ENCODE measurements at places on chromosomes 1 and 21.

DNA sequence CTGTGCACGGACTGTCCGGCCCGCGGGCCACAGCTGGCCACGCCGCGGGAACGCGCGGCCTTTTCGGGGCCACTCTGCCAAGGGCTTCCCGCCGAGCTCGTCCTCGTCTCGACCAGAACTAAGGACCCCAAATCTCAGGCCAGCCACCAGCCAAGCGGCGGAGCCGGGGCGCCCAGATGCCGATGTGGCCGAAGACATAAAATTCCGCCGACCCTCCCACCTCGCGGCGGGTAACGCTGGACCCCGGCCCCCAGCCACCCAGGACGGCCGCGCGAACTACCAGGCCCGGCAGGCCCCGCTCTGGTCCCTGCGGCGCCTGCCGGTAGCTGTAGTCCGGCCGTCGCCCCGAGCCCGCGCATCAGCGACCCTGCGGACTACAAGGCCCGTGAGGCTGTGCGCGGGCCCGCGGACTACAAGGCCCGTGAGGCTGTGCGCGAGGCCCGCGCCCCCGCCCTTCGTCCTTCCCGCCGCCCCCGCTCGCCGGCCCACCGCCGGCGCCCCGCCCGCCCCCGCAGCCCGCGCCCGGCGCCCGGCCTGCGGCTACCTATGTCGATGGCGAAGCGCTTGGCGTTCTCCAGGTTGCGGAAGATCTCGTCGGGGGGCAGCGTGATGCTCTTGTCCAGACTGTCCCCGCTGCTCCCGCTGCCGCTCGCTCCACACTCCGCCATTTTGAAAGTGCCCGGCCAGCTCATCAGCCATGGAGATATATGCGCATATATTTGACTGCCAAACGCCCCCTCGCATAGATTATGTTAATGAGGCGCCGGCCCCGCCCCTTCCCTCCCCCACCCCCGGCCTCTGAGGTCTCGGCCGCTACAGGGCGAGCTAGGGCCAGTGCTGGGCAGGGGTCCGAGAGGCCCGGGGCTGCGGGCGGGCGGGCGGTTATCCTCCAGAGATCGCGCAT is at the start of gene PANK4:
Gene PANK4 (minus strand): TSS at position 677 of the 904 bp plus-strand sequence. CDS start 9 bp downstream, at position 668.
- DNase-seq: peak; percentile 88

DNA sequence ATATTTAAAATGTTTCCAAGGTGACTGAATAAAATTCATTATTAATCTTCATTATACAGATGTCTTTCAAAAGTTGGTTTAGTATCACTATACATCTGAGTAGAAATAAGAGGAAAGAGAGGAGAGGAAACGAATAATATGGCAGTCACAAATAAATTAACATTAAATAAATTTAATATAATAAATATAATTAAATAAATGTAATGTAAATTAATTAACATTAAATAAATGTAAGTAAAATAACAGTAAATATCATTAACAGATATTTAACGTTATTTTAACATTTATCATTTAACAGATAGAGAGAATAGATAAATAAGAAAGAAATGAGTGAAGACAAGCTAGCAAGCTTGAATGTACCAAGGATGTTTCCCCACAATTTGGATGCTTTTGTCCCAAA is 592.7 kb downstream of the NEGR1 start:
- no peak for DNase-seq

DNA sequence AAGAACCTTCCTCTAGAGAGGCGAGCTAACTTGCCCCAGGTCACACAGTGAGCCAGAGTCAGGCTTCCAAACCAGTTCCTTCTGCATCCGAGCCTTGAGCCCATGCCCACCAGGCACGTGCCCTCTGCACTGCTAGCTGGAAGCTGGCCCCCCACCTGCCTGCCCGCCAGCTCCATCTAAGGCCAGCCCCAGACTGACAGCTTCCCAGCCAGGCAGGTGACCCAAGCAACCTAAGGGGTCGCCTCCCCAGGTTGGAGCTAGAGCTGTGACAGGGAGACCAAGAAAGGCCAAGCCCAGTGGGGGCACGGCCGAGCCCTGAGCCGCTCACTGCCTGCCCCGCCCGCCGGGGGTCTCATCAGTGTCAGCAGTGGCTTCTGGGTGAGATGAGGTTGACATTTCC is 19.9 kb upstream of the C1QA start:
- no peak for DNase-seq

GRCh38 chr1:236140705-236141446 is 1.5 kb upstream of the GPR137B start:
- DNase-seq: no peak

DNA sequence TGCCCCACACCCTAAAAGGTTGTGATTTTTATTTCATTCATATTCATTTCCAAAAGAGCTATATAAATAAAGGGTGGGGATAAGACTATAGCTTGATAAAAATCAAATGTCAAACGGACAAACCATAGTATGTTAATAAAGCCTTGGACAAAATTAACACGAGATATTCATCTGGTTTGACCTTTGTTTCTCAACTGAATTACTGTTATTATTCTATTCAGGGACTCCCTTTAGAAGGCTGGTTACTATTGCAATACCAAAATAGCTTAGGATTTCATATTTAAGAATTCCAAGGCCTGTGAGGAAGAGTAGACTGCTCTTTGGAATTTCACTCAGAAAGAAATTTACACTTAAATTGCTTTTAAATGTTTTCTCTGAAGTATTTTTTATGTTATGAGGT is 10.2 kb upstream of the PALMD start:
- DNase-seq: no peak
